Posterior vena cava (tissue), 2 donors: ENCODE measurements at places on chromosomes 13 and 19. TPM values are rescaled to one million over a fixed set of nuclear protein-coding genes. Genes with fewer than 3 reads are reported as not detected.

OR7G1 gene
- not detected for total RNA-seq

DIAPH3 gene
- total RNA-seq = 0.83 TPM

KLK14 gene
- not detected for total RNA-seq

MKNK2 gene
- total RNA-seq = 99.6 TPM

GJB2 gene
- total RNA-seq = 0.14 TPM

LPAR2 gene
- total RNA-seq = 2.0 TPM

DLEU7 gene
- total RNA-seq = 0.19 TPM

CYP4F12 gene
- total RNA-seq = 2.6 TPM

NTF4 gene
- not detected for total RNA-seq

EFNB2 gene
- 18.2 TPM for total RNA-seq

ZNF235 gene
- total RNA-seq = 3.6 TPM

IL11 gene
- total RNA-seq = not detected

CLIP3 gene
- 30.4 TPM for total RNA-seq

F7 gene
- 0.10 TPM for total RNA-seq

CEACAM16 gene
- not detected for total RNA-seq

TLE6 gene
- 0.57 TPM for total RNA-seq

ACP5 gene
- total RNA-seq = 5.5 TPM

NALCN gene
- total RNA-seq = 18.9 TPM

FCGBP gene
- 98.8 TPM for total RNA-seq

POSTN gene
- 110 TPM for total RNA-seq

ALG5 gene
- 33.3 TPM for total RNA-seq

ZIM2 gene
- 0.33 TPM for total RNA-seq

SYNGR4 gene
- not detected for total RNA-seq

SIGLEC9 gene
- total RNA-seq = 8.7 TPM

RNF17 gene
- 0.14 TPM for total RNA-seq

ATP4B gene
- not detected for total RNA-seq

RASL11A gene
- 39.7 TPM for total RNA-seq

TMEM145 gene
- not detected for total RNA-seq
